Stimulated activated CD8-positive, alpha-beta memory T cell treated with anti-CD3 and anti-CD28 coated beads, Interleukin-2, amount 100 ng/mL, for 1 hour (primary cell): ENCODE measurements at places on chromosomes 7 and 10.

DNA sequence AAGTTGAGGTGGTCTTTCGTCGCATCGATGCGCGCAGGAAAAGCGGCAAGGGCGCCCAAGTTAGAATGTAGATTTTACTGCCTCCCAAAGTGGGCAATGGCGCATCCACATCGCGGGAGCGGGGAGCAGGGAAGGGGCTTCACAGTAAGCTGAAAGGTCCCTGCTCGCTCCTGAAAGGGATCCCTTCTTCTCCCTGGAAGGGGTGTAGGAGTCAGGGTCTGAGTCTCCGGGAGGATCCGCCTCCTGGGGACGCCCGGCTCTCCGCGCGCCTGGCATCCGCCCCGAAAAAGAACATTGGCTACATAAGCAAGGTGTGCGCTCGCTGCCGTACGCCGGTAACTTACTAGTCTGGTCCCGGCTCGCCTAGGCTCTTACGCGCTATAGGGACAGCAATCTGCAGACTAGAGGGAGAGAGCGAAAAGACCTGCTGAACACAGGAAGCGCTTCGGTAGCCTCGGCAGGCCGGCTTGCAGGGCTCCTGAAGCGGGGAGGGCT lies 804 bp downstream of the UNC5B start:
- no peak for DNase-seq

DNA sequence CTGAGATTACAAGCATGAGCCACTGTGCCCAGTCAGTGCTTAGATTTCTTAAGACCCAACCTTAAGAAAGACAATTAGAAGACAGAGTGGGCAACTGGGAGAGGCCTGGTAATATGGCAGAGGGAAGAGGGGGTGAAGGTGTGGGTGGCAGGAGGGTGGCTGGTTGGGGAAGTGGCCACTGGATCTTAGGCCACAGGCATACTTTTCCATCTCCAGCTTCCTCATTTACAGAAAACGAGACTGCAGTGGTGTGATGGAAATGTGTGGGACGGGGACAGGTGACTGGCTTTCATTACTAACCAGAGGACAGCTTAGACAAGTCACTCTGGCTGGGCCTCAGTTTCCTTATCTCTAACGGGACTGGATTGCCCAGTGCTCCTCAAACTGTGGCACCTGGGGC lies 1.0 kb upstream of the FFAR4 start:
- no peak for DNase-seq

- DNase-seq, result no peak
Measured at GRCh38 chr10:75165684-75166622, 44.6 kb upstream of the VDAC2 start.

DNA sequence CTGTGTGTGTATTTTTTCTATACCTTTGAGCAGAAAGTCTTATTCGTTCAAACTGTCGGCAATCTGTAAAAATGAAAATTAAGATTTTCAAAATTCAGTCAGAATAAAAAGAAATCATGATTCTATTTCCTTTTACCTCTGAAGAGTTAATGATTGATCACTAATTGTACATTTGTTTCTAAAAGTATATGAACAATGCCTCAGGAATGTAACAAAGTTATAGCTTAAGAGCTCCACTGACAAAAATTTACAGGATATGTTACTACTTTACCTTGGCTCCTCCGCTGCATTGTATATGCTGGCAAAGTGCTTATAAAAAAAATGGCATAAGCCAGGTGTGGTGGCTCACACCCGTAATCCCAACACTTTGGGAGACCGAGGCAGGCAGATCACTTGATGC lies 225.7 kb downstream of the VTI1A start:
- no peak for DNase-seq

DNA sequence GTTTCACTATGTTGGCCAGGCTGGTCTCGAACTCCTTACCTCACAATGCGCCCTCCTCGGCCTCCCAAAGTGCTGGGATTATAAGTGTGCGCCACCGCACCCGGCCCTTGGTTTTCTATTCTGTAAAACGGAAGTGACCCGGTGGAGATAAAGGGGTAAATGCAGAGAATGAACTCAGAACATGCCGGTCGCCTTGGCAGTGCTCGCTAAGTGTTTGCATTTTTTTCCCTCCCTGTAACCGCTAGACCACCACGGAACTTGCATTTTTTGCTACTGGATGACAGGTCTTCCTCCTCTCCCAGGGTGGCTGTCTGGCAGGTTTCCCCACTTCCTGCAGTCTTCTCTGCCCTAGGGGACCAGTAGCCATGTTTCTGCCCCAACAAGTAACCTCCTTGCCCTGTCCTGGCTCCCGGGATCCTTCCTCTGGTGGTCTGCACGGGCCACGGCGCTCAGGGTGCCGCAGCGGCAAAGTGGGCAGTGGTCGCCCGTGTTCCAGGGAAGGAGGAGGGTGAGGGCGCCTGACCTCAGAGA lies 18.8 kb upstream of the GNA12 start:
- no peak for DNase-seq

- DNase-seq, result no peak
Measured at GRCh38 chr10:106958589-106959361, 205.7 kb downstream of the SORCS1 start.

DNA sequence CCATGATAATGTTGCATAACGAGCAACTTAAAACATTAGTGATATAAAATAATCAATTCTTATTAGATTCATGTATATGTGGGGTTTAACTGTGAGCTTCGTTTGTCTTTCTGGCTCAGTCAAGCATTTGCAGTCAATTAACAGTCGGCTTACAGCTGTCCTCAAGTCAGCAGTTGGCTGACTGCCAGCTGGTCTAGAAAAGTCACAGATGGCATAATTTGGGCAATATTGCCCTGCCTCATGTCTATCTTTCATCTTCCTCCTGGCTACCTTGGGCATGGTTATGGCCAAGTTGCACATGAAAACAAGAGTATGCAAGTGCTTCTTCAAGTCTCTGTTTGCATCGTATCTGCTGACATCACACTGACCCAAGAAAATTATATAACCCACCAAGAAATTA lies 186.1 kb upstream of the ZWINT start:
- DNase-seq, result no peak

DNA sequence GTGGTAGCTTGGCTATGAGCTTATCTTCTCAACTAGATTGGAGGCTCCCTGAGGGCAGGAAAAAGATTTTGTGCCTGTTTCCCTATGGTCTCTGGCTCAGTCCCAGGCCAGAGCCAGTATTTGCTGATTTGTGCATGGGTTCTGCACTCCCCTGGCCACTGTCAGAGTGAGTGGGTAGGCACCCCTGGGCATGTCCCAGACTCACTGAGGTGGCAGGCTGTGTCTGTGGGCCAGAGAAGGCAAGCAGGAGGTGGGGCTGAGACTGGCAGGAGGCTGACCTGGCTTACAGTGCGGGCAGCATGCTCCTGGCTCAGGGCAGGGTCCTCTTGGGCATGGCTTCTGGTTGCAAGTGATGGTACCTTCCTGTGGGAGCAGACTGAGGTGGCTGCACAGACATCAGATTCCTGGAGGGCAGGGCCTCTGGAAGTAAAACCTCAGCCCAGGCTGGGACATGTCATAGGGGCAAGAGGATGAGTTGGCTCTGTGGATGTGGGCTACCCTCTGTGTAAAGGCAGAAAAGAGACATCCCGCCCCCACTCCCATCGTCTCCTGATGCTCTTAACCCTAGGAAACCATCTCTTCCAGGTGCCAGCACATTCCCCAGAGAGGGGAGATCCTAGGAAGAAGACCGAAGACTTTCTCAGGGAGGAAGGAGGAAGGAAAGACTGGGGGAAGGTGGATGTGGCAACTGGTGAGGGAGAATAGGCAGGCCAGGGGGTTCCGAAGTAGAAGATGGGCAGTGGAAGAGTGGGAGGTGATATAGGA lies 4.3 kb downstream of the KCP start:
- no peak for DNase-seq

DNA sequence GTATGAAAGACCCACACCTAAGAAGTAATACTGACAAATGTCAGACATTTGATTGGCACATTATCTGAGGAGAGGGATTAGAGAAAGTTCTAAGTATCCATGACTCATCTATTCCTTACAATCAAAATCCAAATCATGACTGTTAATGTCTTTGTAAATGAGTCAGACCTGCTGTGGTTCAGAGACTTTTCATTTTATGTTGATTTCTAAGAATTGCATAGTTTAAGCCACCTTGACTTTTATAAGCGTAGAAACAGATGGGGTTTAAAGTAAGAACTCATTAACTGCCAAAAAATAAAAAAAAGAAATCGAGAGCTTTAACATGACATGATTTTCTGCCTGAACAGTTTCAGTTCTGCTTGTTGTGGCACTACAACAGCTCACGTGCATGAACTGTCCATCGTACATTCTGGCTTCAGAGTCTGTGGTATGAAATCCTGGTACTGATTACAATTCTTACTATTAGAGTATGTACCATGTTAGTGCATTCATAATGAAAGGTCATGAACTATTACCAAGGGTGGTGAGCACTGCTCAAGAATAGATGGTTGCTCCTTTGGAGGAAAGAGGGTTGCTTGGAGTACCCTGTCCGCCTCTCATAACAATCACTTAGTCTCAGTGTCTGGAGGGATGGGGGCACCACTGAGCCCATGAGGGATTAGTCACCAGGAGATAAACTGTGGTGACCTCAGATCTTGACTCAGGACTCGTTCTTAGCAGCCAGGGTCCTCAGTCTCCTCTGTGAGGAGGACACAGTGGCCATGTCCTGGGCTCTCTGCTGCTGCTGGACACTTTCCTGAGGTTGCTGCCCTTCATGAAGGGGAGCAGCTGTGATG lies 42.2 kb downstream of the ACSM6 start:
- no peak for DNase-seq

DNA sequence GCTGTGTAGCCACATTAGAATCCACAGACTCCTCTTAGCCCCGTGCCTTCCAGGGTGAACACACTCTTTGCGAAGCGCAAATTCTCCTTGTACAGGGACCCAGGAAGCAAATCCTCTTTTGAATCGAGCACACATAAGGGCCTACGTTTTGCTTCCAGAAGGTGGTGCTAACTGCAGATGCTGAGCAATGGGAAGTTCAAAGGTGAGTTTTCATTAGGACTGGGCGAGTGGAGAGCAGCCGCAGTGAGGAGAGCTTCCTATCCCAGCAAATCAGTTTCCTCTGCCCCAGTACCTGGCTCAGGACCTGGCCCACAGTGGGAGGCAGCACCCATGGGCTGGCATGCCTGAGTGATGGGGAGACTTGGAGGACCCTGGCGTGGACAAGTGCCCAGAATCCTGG lies 23.5 kb upstream of the GPR26 start:
- no peak for DNase-seq

GRCh38 chr7:9023675-9024294 lies 590.4 kb downstream of the NXPH1 start:
- no peak for DNase-seq

DNA sequence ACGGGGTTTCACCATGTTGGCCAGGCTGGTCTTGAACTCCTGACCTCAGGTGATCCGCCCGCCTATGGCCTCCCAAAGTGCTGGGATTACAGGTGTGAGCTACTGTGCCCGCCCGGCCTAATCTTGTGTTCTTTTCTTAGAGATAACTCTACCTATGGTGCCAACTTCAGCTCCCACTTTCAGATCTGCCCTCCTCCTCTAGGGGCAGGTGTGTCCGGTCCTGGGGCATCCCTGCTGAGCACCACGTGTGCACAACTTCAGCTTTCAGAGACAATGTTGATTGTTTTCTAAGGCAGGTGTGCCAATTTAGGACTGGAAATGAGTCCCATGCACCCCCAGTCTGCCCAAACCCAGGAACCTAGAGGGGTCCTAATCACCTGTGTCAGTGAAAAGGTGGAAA lies 18.5 kb upstream of the FXYD4 start:
- no peak for DNase-seq

DNA sequence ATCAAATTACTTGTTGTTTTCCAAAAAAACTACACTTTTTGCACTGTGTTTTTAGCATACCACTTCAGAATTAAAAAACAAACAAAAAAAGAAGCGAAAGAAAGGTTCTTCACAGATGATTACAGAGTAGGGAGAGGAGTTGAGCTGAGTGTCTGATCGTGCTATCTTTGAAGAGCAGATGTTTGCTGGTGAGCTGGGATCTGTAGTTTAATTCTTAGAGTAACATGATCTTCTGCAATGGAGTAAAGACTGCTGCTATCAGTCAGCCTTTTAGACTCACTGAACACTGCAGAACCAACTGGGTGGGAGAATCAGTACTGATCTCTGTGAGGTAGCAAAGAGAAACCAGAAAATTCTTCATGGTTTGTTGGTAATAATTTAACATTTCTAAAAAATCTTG lies 1197.8 kb upstream of the SORCS1 start:
- DNase-seq, result no peak

DNA sequence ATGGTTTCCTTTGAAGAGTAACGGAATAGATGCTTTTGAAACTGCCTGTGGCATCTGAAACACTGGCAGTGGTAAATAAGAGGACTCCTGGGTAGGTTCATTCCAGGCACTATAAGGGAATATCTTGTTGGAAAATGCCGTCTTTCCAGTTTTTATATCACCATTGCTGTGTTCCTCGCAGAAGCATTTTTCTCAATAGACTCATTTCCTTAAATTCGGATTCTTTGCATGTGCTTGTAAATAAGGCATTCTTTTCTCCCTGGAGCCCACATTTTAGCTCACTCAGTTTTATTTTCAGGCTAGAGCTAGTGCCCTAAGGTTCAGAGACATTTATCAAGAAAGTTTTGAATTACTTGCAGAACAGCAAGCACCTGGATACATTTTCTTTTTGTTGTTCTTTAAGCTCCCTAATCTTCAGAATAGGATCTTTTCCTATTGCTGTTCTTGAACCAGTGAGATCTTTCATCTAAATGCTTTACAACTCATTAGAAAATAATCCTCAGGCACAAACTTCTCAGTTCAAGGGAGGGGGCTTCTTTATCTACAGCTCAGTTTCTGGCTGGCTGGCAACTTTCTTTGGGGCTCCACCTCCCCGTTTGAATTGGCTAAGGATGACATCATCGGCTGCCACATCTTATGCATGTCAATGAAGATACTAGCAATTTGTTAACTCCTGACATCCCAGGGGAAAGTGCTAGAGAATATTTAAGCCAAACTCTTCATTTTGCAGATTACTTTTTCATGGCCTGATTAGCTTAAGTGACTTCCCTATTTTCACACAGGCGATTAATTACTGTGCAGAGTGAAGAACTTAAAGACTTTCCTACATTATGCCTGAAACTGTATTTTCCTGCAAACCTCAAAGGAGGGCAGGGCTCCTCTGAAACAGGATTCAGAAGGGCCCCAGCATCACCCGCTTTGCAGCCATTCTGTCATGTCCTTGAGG lies 133.7 kb upstream of the RSU1 start:
- no peak for DNase-seq

DNA sequence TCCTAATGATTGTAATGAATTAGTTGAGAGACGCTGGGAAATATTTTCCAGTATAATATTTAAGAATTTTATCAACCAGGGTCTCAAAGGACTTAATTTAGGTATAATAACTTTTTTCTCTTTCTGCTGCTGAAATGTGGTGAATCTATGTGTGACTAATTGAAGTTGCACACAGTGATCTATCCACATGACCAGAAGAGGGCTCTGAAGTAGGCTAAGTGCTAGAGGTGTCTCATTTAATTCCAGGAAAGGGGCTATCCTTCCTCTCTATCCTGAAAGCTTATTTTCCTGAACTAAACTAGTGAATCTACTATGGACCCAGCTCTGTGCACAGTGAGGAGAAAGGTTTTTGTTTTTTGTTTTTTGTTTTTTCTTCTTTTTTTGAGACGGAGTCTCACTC lies 294.4 kb upstream of the MYO3A start:
- no peak for DNase-seq

- no peak for DNase-seq
Measured at GRCh38 chr7:17009007-17009719, 127.4 kb upstream of the AGR3 start.

GRCh38 chr10:133199992-133200611 lies 29.9 kb upstream of the UTF1 start:
- DNase-seq, result no peak
